Substantia nigra (tissue), 51 donors: ENCODE measurements at places on chromosomes 4 and X.
A peak's percentile ranks its signal among the peaks of the same experiment; 100 is the strongest.

DNA sequence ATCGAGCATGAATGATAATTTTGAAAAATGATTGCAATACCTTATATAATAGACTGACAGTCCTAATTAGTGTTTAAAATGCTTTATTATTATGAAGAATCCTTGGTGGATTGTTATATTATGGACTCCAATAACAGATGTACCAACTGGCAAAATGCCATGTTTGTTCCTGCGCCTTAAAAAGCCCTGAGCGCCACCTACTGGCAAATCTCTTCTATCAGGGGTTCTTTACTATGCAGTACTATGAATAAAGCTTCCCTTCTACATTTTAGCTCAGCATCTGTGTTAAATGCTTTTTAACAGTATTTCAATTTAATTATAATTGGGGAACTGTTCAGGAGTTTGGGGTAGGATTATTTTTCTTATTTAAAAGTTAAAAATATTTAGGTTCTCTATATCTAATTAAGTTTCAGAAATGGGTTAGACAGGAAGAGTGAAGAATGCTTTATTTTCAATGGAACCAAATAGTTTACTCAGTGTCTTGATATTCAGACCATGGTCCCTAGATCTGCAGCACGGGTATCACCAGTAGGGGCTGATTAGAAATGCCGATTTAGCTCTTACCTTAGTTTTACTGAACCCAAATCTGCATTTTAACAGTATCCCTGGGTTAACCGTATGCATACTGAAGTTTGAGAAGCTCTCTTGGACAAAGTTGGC lies 20.0 kb downstream of the CFAP97 start:
- DNase-seq = peak; percentile 6

DNA sequence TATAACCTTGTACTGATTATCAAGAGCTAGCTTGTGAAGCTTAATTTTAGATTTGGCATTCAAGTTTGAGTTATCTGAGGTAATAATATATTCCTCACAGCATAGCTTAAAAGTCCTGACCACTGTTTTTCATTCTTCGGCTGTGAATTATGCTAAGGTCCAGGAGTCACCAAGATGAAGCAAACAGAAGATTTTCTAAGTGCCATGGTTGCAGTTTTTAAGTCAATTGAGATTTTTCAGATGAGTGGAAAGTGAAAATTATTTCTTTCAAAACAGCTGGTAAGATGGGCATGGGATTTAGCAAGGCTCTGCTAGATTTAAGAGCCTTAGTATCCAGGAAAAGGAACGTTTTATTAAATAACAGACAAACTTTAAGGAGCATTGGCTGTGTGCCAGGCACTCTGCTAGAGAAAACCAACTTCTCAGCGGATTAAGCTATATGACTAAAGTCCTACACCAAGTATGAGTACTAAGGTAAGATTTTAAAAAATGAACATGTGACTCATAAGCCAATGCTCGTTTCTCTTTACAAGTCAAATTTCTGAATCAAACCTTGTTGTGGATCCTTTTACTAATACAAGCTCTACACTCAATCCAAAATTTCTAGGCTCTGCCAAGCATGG lies 149.9 kb upstream of the IL15 start:
- DNase-seq = no peak

- DNase-seq = no peak
Measured at GRCh38 chr4:26766141-26766540, 94.5 kb upstream of the STIM2 start.

DNA sequence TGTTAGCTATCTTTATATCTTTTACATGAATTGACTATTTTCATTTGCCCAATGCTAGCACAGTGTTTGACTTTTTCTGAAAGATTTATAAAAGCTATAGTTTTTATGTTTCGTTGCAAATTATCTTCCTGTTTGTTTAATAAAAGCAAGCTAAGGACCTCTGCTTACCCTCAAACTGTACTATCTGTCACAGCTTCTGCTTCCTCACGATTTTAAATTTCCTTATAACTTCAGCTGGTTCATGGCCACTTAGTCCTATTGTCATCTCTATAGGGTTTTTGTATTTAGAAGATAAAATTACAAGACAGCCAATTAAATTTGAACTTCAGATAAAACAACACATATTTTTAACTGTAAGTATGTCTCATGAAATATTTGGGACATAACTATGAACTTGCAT lies 494.0 kb downstream of the PDGFC start:
- DNase-seq = no peak

- no peak for DNase-seq
Measured at GRCh38 chrX:125952973-125953372, 213.1 kb downstream of the DCAF12L2 start.
